SJSA1 (cell line): ENCODE measurements at places on chromosomes 11 and 22.

- DNase-seq, result no peak
Measured at GRCh38 chr11:126265811-126266210, 2.9 kb downstream of the SRPRA start.

- no peak for DNase-seq
Measured at GRCh38 chr11:117410861-117411710, 83.4 kb downstream of the CEP164 start.

DNA sequence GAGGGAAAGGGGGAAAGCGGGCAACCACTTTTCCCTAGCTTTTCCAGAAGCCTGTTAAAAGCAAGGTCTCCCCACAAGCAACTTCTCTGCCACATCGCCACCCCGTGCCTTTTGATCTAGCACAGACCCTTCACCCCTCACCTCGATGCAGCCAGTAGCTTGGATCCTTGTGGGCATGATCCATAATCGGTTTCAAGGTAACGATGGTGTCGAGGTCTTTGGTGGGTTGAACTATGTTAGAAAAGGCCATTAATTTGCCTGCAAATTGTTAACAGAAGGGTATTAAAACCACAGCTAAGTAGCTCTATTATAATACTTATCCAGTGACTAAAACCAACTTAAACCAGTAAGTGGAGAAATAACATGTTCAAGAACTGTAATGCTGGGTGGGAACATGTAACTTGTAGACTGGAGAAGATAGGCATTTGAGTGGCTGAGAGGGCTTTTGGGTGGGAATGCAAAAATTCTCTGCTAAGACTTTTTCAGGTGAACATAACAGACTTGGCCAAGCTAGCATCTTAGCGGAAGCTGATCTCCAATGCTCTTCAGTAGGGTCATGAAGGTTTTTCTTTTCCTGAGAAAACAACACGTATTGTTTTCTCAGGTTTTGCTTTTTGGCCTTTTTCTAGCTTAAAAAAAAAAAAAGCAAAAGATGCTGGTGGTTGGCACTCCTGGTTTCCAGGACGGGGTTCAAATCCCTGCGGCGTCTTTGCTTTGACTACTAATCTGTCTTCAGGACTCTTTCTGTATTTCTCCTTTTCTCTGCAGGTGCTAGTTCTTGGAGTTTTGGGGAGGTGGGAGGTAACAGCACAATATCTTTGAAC lies 6.8 kb downstream of the MALAT1 start:
- no peak for DNase-seq

DNA sequence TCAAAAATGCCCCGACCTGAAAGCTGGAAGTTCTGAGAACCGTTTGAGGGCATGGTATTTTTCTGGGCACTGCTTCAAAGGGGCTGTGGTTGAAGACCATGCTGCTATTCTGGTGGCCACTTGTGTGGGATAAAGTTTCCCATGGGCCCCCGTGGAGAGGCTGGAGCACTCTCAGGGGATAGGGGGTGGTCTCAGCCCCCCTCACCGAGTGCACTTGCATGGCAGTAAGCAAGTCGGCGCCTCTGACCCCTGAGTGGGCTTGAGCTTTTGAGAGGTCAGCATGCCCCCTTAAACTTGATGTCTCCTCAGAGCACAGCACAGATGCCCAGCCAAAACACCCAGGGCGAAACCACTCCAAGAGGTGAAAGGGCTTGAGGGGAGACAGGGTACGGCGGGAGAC lies 35.6 kb downstream of the TIMP3 start:
- no peak for DNase-seq

GRCh38 chr11:61267437-61267841 lies 26.5 kb downstream of the PGA5 start:
- DNase-seq, result no peak

DNA sequence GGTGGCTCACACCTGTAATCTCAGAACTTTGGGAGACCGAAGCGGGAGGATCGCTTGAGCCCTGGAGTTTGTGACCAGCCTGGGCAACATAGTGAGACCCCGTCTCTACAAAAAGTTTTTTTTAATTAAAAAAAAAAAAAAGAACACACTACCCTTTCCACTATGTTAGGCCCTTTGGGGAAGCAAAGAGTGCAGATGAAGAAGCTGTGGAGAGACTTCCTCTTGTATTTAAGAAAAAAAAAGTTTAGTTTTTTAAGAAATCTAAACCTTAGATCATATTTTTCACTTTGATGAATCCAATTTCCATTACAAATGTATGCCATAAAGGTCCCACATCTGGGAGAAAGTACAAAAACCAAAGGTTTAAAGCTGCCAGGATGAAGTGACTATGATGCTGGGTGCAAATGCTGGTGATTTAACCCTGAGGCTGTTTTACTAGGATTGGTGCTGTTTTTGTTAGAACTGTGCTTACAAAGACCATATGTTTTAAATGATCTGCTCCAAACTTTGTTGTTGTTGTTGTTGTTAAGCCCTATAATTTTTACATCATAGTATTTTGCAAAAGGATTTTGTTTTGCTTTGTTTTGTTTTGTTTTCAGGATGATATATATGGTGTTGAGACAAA lies 28.9 kb upstream of the ACER3 start:
- no peak for DNase-seq

DNA sequence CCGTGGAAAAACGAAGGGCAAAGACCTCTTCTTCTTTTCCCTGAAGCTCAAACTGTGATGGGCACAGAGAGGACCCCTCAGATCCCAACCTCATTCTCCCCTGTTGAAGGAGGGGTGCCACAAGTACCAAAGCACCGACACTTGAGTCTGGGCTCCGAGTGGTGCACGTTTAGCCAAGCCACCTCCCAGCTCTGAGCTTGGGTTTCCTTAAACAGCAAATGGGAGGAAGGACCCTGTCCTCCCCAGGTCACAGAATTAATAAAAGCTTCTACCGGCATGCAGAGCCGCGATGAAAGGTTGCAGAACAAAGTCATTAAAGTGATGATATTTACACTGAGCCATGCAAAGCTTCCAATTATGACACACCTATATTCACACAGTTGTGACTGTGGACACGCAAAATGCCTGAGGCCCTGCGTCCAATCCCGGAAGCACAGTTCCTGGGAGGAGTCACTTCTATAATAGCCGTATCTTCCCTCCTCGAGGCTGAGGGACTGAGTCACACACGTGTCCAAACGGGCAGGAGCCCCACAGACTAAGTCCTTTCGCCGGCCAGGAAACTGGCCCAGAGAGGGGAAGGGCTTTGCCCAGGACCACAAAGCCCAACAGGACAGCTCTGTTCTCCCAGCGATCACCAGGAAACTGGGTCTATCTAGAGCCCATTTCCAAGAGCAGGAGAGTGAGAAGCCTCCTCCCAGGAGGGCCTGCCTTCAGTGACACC lies 922 bp upstream of the CSNK1E start:
- DNase-seq, result peak; percentile 87

DNA sequence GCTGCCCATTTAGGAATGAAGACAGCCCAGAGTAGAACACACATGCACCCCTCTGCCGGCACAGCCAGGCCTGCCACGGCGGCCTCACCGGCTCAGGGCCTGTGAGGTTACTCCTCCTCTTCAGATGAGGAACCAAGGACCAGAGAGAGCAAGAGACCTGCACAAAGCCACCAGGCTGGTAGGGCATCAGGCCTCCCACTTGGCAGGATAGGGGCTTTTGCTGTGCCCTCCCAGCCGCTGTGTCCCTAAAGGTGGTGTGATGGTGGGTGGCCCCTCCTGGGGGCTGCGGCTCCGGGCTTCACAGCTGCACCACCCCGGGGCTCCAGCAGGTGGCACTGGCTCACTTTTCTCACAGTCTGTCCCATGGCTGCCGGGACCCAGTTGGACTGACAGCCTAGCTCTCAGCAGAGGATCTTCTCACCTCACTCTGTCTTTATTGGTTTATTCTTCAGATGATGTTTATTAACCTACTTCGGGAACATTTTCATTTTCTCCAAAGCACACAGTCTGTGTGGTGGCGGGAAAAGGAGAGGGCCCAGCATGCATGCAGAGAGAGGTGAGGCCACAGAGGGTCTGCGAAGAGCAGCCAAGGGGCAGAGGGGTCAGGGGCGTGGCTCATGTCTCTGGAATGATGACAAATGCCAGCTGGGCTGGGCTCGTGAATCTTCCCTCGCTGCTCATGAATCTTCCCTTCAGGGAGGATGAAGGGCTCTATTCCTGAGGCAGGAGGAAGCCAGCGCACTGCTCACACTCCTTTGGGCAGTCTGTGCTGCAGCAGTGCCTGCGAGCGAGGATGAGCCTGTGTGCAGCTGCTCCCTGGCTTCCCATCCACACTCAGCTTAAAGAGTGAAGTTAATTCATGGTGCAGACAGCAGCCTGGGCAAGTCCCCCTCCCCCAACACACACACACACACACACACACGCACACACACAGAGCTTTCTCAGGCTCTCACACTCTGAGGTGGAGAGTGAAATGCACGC lies 101.1 kb upstream of the PITPNB start:
- DNase-seq, result peak; percentile 77

DNA sequence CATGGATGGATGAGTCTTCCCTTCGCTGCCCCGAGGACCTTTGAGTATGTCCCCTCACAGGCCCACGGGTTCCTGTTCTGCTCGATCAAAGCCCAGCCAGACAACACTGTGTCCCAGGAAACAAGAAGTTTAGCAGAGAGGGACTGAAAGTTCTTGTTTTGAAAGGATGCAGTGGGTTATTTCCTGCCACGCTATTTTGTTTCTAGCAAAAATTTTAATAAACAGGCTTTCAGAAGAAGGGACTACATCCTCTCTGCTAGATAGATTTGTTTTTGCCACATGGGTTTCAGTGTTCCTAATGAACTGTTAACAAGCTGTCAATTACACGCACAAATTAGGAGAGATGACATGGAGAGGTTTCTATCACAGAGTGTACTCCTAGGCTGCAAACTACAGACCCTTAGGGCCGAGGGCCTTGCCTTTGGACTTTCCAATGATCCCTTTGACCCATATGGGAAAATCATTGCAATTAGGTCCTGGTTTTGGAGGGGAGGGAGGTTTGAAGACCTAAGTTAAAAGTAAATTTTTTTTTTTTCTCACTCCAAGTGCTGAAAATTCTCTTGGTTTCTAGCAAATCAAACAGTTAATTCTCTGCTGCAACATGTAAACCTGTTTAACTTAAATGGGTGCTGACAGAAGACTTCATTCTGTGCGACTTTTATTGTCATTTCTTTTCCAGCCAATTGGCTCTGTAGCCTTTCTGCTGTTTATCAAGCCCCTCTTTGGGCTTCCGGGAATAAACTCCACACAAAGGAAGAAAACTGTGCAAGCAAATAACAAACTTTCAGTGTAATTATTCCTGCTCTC lies 81.4 kb downstream of the RCN1 start:
- DNase-seq, result no peak

DNA sequence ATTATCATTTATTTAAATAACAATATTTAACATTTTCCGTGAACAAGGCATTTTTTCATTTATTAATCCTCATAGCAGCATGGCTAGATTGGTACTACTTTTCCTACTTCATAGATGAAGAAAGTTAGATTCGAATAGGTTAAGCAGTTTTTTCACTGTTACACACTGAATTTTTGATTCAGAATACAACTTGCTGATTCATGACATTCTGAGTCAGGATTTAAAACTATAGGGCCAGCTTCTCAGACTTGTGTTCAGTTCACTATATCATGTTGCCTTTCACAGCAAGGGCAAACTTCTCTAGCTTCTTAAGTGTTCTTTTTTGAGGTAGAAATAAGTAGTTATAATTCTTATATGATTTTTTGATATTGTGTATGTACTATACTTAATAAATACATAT lies 31.5 kb downstream of the CYP2R1 start:
- DNase-seq, result no peak

DNA sequence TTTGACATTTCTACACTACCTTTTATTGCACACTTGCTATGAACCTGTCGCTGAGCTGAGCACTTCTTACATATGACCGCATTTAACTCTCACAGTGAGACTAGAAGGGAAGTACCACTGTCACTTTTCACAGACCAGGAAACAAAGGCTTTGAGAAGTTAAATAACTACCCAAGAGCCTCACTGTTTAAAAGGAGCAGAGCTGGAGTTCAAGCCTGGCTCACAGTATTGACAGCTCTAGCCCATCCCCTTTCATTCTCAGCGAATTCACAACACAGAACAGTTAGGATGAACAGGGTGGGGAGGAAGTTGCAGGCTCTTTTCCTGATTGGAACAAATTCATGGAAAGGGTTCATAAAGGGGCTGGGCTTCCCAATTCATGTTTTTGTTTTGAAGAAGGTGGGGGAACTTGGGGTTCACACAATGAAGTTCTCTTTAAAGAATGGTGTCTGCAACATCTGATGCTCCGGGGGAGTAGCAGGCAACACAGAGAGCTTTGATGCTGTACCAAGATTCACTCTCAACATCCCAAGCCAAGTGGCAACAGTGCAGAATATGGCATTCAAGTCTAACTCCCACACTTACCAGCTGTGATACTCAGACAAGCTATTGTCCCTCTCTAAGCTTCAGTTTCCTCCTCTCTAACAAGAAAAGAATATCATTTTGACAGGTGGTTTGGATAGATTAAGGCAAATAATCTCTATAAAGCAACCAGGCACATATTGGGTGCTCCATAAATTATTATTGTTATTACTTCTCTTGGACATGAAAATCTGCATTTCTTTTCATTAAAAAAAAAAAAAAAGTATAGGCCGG lies 17.2 kb downstream of the SCGB1A1 start:
- no peak for DNase-seq

DNA sequence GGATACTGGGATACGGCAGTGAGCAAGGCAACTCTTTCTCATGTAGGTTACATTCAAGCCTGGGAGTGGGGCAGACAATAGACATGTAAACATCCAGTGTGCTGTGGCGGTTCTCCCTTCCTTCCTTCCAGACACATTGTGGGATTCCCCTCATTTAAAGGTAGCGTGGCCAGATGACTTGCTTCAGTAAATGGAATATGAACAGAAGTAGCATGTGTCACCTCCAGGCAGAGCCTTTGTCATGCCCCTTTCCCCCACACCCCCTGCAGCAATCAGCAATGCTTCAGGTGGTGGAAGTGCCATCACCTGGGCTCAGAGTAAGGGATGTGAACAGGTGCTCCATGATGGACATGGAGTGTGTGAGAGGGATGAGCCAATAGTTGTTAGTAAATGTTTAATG lies 34.8 kb upstream of the TTC12 start:
- no peak for DNase-seq

GRCh38 chr11:57425565-57426438 lies 1.1 kb downstream of the SLC43A3 start:
- DNase-seq, result no peak

DNA sequence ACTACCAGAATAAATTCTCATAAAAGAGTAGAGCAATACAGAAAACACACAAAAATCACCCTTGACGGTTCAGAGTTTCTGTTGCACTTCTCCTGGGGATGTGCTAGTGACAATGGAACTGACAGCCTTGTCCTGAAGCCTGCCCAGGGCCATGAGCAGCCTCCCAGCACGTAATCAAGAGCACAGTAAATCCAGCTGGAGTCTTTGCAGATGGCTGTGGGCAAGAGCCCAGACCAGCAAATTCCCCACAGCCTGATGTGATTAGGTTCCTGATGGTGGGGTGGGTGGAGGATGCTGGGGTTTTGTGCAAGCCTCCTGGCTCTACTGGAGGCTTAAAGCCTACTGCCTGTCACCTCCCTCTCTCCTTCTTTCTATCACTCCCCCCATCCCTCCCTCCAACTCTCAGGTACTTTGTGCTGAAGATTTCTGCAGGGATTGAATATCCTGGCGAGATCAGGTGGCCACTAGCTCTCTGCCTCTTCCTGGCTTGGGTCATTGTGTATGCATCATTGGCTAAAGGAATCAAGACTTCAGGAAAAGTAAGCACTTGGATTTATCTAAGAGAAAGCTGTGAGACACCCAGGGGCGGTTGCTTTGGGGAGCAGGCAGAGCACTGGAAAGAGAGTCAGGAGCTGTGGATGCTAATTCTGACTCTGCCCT lies 18.1 kb downstream of the SLC6A5 start:
- no peak for DNase-seq

GRCh38 chr11:6686006-6686405 lies 2.9 kb upstream of the MRPL17 start:
- DNase-seq, result no peak
